Activated CD4-positive, alpha-beta T cell treated with anti-CD3 and anti-CD28 coated beads, Interleukin-2, amount 50 U/mL, for 48 hours (primary cell): ENCODE measurements at places on chromosomes 6 and 20.

DNA sequence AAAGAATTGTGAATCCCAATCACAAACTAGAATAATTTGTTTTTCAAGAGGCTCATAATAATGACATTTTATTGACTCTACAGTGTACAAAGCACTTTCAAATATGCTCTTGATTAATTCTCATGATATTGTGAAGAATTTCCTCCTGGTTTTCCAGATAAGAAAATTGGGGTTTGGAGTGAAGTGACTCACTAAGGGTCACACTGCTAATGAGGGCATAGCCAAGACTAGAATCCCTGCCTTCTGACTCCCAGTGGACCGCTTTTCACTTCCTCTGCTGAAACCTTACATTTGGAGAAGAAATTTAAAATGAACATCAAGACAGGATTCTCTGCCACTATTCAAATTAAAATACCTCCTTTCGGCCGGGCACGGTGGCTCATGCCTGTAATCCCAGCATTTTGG is 38.3 kb upstream of the LTV1 start:
- DNase-seq, result no peak

DNA sequence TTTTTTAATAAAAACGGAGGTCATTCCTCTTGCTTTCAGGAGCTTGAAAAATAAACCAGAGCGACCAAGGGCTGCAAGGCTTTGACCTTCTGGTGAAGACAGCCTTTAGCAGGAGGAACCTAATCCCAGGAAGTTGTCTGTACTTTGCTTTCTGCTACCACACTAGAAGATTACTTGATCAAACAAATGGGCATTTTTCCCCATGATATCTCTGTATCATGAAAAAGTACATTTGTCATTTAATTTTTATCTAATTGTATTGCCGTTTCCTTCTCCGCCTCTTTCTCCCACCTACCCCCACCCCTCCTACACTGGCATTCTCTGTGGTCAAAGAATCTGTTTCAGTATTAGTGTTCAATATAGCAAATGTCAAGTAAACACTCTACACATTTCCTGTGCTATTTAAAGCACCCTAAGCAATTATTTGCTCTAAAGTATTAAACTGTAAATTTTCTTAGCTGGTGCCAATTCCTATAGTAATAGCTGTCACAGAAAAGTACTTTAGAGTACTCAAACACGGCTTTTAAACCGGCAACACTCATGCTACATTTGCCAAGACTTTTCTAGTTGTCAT is 29.7 kb downstream of the ATXN1 start:
- peak; percentile 45 for DNase-seq

- DNase-seq, result no peak
These were observed 70.8 kb downstream of the MDGA1 start for GRCh38 chr6:37626915-37627314.

GRCh38 chr20:45905505-45906079 is 6.4 kb downstream of the PLTP start:
- no peak for DNase-seq

GRCh38 chr20:59520814-59521213 is 83.5 kb upstream of the PHACTR3 start:
- DNase-seq, result no peak

DNA sequence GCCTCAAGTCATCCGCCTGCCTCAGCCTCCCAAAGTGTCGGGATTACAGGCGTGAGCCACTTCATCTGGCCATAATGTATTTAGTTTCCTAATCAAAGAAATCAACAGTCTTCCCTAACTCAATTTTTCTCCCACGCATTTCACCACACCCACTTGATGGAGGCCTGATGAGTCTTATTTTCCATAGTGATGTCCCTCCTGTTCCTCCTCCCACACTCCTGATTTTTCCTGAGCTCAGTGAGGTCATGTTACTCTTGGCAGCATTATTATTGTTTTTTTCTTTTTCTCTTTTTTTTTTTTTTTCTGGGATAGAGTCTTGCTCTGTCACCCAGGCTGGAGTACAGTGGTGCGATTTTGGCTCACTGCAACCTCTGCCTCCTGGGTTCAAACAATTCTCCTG is 8.9 kb downstream of the ABRACL start:
- DNase-seq, result no peak

- no peak for DNase-seq
These were observed 164.7 kb downstream of the SCP2D1 start for GRCh38 chr20:18978311-18978710.

GRCh38 chr6:41488433-41489119 is 57.6 kb upstream of the FOXP4 start:
- DNase-seq, result no peak

DNA sequence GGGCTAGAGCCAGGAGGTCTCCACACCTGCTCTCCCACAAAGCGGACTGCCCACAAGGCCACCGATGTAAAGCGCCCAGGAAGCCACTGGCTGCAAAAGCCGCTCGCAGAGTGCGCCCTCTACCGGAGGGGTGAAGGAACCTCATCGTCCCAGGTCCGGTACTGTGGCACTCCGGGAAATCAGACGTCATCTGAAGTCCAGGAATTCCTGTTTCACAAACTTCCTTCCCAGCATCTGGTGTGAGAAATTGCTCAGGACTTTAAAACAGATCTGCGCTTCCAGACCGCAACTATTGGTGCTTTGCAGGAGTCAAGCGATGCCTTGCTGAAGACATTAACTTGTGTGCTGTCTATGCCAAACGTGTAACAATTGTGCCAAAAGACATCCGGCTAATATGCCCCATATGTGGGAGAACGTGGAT is 115.1 kb upstream of the ARID1B start:
- no peak for DNase-seq

GRCh38 chr20:44089987-44090674 is 96.9 kb downstream of the JPH2 start:
- DNase-seq, result no peak

DNA sequence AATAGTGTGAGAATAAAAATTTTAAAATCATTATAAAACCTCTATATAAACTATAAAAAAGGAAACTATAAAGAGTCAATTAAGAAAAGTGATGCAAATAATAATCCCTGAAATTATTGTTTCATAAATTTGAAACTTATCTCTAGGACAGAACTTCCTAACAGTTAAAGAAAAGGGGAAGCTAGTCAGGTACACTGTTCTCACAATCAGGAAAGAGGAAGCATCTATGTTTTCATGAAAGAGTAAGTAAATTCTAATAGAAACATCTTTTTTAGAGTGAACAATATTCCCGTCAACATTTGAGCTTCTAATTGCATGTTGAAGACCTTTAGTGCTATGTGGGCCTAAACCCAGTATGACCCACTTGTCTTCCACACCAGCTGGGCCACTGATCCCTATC is 1.2 kb upstream of the ADGRF1 start:
- DNase-seq, result no peak

DNA sequence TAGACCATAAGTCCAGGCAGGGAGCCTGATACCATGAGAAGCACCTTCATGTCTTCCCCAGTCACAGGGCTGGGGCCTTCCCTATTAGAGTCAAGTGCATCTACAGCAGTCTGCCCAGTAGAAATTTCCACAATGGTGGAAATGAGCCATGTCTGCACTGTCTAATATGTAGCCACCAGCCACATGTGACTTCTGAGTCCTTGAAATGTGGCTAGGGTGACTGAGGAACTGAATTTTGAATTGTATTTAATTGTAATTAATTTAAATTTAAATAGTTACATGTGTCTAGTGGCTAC is 300.2 kb downstream of the CLIC5 start:
- no peak for DNase-seq

DNA sequence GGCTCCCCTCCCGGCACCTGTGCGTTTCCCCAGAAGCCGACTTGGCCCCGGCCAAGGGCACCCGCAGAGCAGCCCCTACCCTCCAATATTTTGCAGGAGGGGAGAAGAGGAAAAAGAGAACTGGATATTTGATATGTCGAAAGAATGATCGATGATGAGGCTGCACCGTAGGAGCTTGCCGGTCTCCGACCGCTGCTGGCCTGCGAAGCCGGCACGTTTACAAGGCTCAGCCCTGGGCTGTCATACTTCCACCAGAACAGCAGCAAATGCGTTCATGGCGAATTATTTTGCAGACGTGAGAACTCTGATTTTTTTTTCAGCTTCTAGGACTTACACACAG is 296.7 kb downstream of the TFAP2C start:
- no peak for DNase-seq

- no peak for DNase-seq
These were observed 532.0 kb downstream of the BCKDHB start for GRCh38 chr6:80638213-80639055.

GRCh38 chr6:105900125-105900937 is 185.8 kb upstream of the PRDM1 start:
- DNase-seq, result peak; percentile 34

DNA sequence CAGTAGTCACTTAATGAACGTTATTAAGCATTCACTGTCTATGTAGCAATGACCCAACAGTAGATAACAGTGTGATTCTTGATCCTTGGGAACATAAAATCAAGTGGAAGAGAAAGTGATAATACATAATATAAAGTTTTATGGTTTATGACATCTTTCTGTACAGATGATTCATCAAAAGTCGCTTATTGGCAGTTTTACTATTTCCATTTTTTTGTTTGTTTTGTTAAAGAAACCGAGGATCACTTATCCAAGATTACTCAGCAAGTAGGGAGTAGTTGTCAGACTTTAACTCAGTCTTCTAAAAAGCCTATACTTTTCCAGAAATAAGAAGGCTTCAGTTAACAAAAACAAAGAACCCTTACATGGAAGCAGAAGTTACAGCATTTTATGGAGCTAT is 260.8 kb downstream of the ZFAND3 start:
- DNase-seq, result no peak

DNA sequence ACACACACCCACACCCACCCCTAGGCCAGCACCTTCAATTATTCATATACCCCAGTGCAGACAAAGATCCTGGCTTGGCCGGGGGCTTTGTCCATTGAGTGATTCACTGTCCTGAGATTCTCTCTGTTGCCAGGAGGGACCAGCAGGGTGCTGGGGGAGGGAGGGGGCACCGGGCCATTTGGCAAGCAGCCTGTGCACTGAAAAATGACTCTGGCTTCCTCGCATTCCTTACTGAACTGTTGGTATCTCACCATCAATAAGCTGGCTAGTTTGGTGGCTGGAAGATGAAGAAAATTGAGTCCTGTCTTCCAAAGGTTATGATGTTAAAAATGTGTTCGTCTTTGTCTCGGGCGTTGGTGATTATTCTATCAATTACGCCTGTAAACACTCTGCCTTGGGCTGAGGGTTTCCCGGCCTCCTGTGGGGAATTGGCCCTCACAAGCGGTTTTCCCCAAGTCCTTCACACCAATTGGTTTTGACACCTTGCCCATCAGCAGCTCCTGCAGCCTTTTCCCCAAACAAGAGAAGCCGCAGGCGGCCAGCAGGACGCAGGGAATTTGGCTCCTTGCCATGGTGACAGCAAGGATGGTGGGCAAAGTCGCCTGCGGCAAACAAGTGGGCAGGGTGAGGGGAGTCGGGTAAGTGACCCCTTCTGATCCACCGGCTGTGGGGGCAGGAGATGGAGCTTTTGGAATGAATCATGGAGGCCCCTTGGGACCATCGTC is 4.9 kb downstream of the VSTM2L start:
- no peak for DNase-seq

DNA sequence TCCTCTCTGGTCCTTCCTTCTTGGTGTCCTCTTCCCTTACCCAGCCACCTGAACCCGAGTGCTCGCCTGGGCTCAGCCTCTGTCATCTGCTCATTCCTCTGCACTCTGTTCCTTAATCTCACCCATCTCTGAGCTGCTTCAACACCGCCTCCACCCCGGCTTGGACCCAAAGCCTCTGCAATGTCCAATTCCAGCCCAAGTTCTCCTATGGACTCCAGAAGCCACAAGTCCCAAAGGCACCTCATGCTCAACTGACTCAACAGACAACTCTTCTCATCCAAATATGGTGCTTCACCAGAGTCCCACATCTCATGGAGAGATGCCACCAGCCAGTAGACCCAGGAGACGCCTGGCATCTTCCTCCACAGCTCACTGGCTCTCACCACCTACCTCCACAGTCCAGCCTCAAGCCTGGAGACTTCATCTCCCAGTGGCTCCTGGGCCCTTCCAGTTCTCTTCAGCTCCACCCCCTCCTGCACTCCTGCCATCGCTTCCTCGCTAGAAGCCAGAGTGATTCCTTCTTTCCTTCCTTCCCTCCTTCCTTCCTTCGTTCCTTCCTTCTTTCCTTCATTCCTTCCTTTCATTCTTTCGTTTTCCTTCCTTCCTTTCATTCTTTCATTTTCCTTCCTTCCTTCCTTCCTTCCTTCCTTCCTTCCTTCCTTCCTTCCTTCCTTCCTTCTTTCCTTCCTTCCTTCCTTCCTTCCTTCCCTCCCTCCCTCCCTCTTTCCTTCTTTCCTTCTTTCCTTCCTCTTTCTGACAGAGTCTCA is 40.9 kb upstream of the NNAT start:
- no peak for DNase-seq

GRCh38 chr6:8436966-8437365 is 1.6 kb upstream of the SLC35B3 start:
- DNase-seq, result no peak

GRCh38 chr20:21503345-21503744 is 10.5 kb downstream of the NKX2-2 start:
- DNase-seq, result peak; percentile 45

DNA sequence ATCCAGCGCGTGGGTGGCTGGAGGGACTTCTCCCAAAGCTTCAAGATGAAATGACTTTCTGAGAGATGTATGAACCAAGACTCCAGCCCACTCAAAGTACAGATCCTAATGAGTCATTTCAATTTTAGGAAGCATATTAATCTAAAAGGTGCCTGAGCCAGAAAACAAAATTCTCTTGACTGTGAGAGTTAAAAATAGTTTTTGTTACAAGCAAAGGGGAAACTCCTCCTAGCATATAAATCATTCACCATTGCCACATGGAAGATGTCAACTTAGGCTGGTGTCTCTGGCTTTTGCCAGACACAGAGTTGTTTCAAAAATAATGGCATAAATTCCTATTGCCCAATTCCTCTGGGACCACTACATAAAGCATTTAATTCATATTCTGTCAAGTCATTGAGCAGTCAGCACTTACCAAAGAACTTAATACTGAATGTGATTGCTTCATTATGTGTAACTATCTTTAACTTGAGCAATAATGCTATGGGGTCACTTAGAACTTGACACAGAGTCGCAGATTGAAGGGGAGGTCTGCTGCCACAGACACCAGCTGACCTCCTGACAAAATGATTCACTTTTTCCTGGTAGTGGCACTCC is 280.6 kb downstream of the SLC35F1 start:
- DNase-seq, result peak; percentile 21

- DNase-seq, result peak; percentile 66
These were observed 48.4 kb downstream of the CEP43 start for GRCh38 chr6:167047554-167047953.
